ENCODE measurements at places on chromosomes 13 and 19.

- no peak for DNase-seq
Observed at GRCh38 chr19:13670846-13671245, 93.5 kb upstream of the MRI1 start.

- DNase-seq = no peak
Observed at GRCh38 chr19:47704024-47704423, 9.2 kb upstream of the EHD2 start.

GRCh38 chr19:8614455-8614854 lies 3.9 kb upstream of the ADAMTS10 start:
- DNase-seq = no peak

- no peak for DNase-seq
Observed at GRCh38 chr13:55160867-55161266, 1979.9 kb upstream of the PRR20A start.

DNA sequence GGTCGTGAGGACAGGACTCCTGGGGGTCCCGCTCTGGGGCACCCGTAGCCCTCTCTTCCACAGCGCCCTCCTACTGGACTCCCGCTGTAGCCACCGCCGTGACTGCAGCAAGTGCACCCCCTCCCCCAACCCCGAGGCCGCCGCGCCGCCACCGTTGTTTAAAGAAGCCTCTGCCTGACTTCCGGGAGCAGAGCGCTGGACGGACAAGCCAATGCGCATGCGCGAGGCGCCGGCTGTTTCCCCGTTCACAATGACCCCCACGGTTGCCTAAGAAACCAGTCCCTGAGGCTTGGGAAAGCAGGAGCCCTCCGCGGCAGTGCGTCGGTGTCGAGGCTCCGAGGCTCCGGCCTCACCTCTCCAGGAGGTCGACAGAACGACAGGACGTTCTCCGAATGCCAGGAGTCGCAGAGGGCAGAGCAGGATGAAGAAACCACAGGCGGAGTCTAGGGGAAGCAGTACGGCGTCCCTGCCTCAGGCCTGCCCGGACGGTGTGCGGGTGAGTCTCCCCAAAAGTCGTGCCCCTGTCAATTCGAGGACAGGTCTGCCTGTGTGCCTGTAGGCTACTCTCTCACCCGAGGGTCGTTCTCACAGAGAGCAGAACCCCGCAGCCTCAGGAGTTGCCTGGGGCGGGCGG lies 70.5 kb upstream of the ZNF420 start:
- DNase-seq = no peak

- DNase-seq = no peak
Observed at GRCh38 chr19:8421484-8422461, 8.7 kb downstream of the MARCHF2 start.

GRCh38 chr19:49690079-49690655 lies 749 bp upstream of the CPT1C start:
- DNase-seq = no peak

- DNase-seq = no peak
Observed at GRCh38 chr19:5193192-5193591, 147.4 kb downstream of the PTPRS start.

DNA sequence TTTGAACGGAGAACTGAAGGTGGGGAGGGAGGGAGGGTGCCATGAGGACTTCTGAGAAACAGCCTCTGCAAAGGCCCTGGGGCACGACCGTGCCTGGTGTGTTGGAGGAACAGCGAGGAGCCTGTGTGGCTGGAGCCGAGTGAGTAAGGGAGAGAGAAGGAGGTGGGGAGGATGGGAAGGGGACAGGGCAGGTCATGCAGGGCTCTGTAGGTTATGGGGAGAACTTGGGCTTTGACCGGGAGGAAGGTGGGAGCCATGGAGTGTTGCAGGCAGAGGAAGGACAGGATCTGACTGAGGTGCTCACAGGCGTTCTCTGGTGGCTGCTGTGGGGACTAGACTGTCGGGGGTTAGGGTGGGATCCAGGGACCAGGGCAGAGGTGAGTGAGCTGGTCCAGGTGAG lies 6.7 kb downstream of the MPND start:
- DNase-seq = no peak

DNA sequence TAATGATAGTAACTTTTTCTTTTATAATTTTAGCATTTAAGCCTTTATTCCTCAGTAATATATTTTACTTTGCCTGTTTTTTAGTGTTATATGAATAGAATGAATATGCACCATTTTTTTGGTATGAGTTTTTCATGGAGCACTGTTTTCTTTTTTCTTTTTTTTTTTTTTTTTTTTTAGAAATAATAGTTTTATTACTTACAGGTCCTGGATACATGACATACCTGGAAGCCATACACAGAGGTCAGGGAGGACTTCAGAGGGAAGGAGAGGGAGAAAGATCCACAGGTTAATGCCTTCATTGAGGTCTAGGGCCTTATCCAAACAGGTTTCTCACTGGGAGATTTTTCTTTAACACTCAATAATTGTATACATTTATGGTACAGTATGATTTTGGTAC lies 26.4 kb downstream of the KCTD4 start:
- DNase-seq = no peak

DNA sequence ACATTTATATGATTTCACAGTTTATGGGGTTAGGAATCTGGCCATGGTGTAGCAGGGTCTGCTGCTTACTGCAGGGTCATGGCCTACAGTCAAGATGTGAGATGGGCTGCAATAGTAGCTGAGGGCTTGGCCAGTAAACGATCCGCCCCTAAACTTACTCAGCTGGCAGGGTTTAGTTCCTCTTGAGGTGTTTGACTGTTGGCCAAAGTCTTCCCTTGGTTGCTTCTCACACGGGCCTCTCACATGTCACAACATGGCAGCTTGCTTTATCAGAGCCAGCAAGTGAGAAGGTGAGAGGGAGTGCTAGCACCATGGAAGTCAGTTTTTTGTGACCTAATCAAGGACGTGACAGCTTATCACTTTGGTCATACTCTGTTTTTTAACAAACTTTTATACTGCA lies 77.1 kb downstream of the DNAJC3 start:
- no peak for DNase-seq

GRCh38 chr19:19022380-19022961 lies 10.8 kb downstream of the SUGP2 start:
- no peak for DNase-seq

- no peak for DNase-seq
Observed at GRCh38 chr13:114072421-114072820, 60.0 kb downstream of the RASA3 start.

- DNase-seq = no peak
Observed at GRCh38 chr13:90455823-90456222, 891.7 kb upstream of the MIR17HG start.

- DNase-seq = no peak
Observed at GRCh38 chr19:7795555-7796161, 32.6 kb downstream of the CLEC4M start.

GRCh38 chr13:96696389-96696900 lies 297.8 kb downstream of the OXGR1 start:
- DNase-seq = no peak

- DNase-seq = no peak
Observed at GRCh38 chr13:63279136-63279535, 1863.5 kb upstream of the PCDH20 start.

GRCh38 chr19:43469160-43469480 lies 3.7 kb upstream of the LYPD3 start:
- DNase-seq = no peak

DNA sequence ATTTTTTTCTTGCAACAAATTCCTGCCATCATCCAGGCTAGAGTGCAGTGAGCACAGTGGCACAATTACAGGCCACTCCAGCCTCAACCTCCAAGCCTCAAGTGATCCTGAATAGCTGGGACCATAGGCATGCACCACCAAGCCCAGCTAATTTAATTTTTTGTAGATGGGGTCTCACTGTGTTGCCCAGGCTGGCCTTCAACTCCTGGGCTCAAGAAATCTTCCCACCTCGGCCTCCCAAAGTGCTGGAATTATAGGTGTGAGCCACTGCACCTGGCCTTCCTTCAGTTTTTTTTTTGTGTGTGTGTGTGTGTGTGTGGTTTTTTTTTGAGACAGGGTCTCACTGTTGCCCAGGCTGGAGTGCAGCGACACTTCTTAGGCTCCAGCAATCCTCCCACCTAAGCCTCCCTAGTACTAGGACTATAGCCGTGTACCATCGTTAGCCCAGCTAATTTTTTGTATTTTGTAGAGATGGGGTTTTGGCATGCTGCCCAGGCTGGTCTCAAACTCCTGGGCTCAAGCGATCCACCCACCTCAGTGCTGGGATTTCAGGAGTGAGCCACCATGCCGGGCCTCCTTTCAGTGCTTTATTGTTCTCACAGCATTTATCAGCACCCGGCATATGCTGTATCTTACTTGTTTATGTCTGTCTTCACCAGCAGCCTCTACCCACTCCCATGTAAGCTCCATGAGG lies 5.9 kb upstream of the SRRM5 start:
- DNase-seq = no peak

- DNase-seq = no peak
Observed at GRCh38 chr13:50893211-50893852, 16.3 kb upstream of the RNASEH2B start.

DNA sequence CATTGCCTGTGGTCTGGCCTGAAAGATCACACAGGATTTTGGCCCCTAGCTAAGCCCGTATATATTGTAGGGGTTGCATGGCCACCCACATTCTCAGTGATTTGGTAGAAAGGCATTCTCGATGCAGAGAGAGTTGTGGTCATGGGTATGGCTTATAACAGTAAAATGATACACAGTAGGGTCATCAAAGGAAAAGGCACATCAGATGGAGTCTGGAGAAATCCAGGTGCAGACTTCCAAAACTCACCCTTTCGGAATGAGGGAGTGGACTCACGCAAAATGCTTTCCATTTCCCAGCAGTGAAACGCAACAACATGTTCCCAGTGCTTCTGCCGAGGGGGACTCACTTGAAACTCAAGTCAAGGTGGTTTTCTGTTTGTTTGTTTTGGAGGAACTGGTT lies 802.5 kb upstream of the SLITRK1 start:
- DNase-seq = no peak

DNA sequence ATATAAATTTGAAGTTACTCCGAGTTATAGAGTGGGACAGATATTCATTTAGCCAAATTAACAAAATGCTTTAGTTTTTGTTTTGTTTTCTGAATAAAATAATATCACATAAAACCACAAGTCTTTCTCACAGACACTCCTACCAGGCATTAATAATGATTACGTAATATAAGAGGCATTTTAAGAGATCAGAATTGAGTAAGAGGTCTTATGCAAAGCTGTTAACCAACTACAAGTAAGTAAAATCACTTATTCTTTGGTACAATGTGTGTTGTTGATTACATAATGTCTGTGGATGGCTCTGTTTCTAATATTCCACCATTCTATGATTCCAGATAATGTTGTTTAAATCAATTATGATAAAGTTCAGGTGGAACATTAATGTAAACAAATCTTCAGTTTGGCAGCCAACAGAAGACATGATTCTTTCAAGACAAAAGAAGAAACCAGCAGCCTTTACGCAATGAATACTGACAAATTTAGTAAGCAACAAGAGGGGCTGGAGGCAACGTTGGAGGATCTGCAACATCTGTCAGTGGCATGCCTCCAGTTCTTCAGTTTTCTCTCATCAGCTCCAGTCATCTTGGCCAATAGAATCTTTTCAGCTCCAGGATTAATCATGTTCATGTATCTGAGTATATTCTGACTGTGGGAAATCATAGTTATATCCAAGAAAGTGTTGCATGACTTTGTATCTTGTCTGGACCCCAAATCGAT lies 403.8 kb downstream of the SLITRK5 start:
- no peak for DNase-seq

- DNase-seq = no peak
Observed at GRCh38 chr19:5445561-5446055, 9.6 kb upstream of the ZNRF4 start.

GRCh38 chr19:34979819-34980640 lies 16.0 kb upstream of the ZNF792 start:
- DNase-seq = no peak

GRCh38 chr13:107778094-107778493 lies 437.2 kb downstream of the LIG4 start:
- no peak for DNase-seq

GRCh38 chr13:64066711-64067110 lies 2651.1 kb upstream of the PCDH20 start:
- DNase-seq = no peak

DNA sequence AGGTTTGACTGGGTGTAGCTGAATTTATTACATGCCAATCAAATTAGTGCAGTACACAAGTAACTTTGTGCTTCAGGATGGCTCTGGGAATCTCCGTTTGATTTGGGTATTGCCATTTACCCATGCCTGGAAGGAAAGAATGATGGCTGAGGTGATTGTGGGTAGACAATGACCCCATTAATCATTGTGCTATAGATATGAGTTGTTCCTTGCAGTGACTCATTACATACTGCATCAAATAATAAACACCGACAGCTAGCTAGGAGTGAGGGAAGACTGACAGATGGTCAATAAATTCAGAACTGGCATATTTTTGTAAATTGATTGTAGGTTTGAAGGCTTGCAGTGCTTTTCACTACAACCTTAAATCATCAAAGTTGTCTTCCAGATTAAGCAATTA lies 1069.5 kb downstream of the DIAPH3 start:
- DNase-seq = no peak

DNA sequence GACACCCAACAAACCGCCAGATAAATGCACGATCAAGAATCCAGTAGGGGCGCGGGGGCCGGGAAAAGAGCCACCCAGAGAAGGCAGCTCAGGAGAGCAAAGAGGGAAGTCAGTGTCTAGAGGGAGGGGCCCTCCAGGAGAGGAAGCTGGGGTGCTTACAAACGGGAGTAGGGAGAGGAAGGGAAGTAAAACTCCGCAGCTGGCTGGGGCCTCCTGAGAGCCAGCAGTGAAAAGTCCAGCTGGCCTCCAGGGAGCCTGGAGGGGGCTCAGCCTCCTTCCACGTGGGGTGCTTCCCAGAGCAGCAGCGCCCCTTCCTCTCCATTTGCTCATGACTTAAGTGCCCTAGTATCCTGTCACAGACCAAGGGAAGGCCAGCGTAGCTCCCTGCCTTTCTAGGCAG lies 51.8 kb downstream of the TMED1 start:
- no peak for DNase-seq

DNA sequence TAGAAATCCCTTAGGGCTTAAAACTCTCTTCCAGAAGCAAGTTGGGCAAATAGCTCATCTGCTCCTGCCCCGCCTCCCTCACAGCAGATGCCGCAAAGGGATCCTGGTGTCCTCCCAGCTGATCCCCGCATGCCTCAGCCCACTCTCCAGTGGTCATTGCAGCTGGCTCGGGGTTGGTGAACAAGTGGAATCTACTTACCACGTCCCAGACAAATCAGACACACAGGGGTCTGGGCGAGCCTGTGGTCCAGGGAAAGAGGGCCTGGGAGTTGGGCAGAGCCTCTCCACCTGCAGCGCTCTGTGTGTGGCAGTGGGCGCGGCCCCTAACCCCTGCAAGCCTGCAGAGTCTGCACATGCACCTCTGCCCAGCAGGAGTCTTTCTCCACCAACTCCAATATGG lies 10.8 kb upstream of the C19orf33 start:
- no peak for DNase-seq

DNA sequence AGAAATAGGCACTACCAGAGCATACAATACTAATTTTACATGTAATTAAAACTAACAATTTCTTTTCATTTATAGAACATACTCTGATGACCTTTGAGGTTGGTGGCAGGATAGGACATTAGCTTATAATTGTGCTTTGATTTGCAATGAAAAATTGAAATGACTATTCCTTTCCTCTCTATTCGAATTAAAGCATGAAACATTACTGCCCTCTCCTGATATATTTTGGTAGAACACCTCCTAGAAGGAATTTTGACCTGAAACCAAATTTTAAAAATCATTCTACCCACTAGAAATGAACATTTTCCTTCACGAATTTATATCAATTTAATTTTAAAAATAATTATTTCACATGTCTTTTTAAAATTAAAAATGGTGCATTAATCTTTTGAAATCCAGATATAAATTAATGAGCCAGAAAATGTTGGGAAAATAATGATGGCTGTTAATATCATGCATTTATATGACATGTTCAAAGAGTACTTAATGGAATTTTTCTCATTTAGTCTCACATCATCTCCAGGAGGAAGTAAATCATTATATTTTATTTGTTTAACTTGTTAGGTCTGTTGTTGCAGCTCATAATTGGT lies 556.3 kb upstream of the ARGLU1 start:
- DNase-seq = no peak
